Activated T-helper 1 cell treated with anti-CD3 and anti-CD28 coated beads, Interleukin-2, amount 50 U/mL, for 16 hours (primary cell): ENCODE measurements at places on chromosomes 2 and 18.

GRCh38 chr2:99285526-99285925, 15.5 kb downstream of the LYG1 start:
- no peak for DNase-seq

- DNase-seq, result no peak
These were observed 105.6 kb downstream of the CSRNP3 start for GRCh38 chr2:165575044-165575615.

DNA sequence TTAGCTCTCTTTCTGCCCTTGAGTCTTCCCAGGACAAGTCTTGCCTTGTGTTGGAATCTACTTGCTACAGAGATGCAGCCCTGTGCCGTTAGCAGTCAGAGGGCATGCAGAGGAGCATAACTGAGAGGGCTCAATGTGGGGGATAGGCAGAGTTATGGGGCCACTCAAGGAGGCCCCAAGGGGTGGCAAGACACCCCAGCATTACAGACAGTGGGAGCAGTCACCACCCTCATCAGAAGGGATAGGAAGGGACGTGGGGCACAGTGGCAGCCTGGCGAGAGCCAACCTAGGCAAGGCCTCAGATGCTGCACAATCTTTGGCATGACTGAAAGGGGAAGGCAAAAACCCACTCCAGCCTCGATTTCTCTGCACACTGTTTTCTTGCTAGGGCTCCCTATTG, 169.1 kb downstream of the TMEM18 start:
- DNase-seq, result no peak

- no peak for DNase-seq
These were observed 61.3 kb downstream of the PMAIP1 start for GRCh38 chr18:59961070-59961469.

DNA sequence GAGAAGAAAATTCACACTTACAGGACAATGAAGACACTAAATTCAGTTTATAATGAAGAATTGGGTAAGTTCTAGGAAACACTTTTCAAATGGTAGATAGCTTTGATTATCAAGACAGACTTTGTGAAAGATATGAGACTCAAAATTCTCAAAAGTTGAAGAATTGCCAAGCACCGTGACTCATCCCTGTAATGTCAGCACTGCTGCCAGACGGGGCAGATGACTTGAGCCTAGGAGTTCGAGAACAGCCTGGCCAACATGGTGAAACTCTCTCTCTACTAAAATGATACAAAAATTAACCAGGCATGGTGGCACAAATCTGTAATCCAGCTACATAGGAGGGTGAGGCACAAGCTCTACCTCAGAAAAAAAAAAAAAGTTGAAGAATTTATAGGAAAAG, 1820.1 kb upstream of the LRRTM1 start:
- DNase-seq, result no peak

GRCh38 chr2:67408346-67408745, 11.2 kb downstream of the ETAA1 start:
- DNase-seq, result no peak

DNA sequence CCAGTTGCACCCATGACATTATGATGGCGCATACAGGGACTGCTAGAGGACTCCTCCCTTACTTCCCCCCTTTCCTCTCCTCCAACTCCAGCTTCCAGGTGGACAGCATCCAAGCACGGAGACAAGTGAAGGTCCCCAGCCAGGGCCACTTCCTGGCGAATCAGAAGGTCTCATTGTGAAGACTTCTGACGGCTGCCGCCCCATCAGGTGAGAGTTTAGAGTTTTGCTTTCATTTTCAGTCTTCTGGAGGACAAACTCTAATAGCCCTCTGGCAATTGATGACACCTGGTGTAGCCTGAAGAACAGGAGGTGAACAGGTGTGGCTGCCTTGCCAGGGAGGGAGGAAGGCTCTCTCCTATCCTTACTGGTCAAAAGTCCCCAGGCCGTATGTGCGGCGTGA, 77.3 kb upstream of the KCNH7 start:
- DNase-seq, result no peak

DNA sequence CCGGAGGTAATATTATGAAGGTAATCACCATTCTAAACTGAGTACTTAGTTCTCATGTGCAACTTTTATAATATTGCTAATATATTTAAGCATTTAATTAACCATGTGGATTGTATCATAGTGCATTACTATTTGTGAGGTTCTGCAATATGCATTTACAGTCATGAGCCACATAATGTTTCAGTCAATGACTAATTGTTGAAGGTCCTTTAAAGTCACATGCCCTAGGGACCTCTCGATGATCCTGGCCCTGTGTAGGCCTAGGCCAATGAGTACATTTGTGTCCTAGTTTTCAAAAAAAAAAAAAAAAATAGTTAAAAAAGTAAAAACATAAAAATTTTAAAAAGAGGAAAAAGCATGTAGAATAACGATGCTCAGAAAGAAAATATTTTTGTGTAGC, 298.0 kb downstream of the DSEL start:
- DNase-seq, result no peak

GRCh38 chr2:67215214-67216055, 181.7 kb upstream of the ETAA1 start:
- no peak for DNase-seq

- no peak for DNase-seq
These were observed 74.6 kb upstream of the ZNF804A start for GRCh38 chr2:184523732-184524131.

DNA sequence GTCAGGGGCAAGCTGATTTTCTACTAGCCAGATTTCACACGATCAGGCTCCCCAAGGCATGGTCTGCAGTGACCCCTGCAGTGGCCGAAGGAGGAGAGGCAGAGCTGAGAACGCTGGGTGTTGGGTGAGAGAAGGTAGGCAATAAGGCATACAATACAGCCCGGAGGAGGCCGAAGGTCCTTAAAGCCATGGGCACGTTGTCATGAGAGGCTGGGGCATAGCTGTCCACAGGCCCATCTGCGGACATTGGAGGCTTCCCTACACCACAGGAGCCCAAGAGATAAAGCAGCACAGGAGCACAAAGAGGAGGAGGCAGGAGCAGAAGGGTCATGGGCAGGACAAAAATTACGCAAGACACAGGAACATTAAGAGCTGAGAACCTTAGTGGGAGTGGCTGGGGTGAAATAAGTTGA, 16.7 kb upstream of the BZW1 start:
- DNase-seq, result no peak

GRCh38 chr2:10568736-10569432, 120.8 kb upstream of the ODC1 start:
- DNase-seq, result no peak

DNA sequence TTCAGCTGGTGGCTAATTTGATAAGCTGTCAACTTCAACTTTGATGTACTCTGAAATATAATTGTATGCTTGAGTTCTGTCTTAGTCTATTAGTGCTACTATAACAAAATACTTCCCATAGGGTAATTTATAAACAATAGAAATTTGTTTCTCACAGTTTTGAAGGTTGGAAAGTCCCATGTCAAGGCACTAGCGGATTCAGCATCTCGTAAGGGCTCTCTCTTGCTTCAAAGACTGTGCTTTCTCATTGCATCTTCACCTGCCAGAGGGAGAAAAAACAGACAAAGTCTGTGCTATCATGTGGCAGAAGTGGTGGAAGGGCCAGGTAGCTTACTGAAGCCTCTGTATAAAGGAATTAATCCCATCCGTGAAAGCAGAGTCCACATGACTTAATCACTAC, 409.2 kb downstream of the CDH7 start:
- DNase-seq, result no peak

- peak; percentile 20 for DNase-seq
These were observed 260.2 kb upstream of the TRIB2 start for GRCh38 chr2:12456293-12457106.

GRCh38 chr18:37396971-37397720, 168.5 kb downstream of the CELF4 start:
- DNase-seq, result no peak
